ENCODE measurements at places on chromosomes 2 and 18.

- no peaks in the 10 kb centered on the region for H3K36me3 ChIP-seq
- no peak overlapping the region for H3K4me3 ChIP-seq
- DNase-seq, result no peak
- no peak overlapping the region for H3K27ac ChIP-seq
Observed at GRCh38 chr18:70256184-70256583, 32.7 kb upstream of the SOCS6 start.

DNA sequence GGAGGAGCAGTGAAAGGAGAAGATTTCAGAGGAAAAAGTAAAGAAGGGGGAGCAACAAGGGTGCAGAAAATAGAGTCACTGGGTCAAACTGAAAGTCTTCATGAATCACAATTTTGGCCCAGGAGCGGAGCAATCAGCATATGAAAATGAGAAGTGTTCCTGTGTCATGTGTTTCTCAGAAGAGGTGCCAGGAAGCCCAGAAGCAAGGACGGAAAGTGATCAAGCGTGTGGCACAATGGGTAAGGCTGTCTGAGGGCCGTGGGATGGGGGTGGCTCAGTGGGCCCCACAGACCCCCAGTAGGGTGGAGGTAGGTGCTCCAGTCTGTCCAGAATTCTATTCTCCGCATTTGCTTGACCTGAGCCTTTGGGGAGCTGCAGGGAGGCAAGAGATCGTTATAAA lies 44.2 kb downstream of the SP140 start:
- H3K4me1 ChIP-seq, result no peaks in the 10 kb centered on the region
- DNase-seq, result no peak
- H3K27ac ChIP-seq, result no peak overlapping the region
- no peaks in the 10 kb centered on the region for H3K27me3 ChIP-seq
- no peak overlapping the region for H3K4me3 ChIP-seq
- peaks cover 33% of the 10 kb centered on the region for H3K36me3 ChIP-seq

DNA sequence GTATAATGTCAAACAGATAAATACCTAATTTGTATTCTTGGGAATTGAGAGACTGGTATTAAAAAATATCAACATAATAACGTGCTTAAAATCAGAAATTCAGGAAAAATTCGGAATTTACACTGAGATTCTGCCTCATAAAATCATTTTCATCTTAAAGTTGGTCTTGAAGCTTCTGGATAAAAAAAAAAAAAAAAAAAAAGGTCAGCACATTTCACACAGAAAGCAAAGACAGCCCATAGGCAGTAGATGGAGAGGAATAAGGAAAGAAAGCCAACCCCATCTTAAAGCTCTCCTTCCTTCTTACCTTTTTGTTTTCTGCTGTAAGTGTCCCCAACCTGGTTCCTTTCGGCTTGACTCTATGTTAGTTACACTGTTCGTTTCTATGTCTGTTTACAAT lies 41.5 kb upstream of the ALK start:
- H3K27me3 ChIP-seq, result no peaks in the 10 kb centered on the region
- no peaks in the 10 kb centered on the region for H3K36me3 ChIP-seq

- no peaks in the 10 kb centered on the region for H3K36me3 ChIP-seq
- no peak overlapping the region for H3K4me3 ChIP-seq
- no peaks in the 10 kb centered on the region for H3K4me1 ChIP-seq
- DNase-seq, result no peak
- H3K27ac ChIP-seq, result no peak overlapping the region
Observed at GRCh38 chr2:38486213-38487026, 109.3 kb upstream of the ATL2 start.

- H3K36me3 ChIP-seq, result no peaks in the 10 kb centered on the region
- H3K27ac ChIP-seq, result no peak overlapping the region
- no peaks in the 10 kb centered on the region for H3K4me1 ChIP-seq
- DNase-seq, result no peak
Observed at GRCh38 chr2:83703598-83703997, 755.5 kb downstream of the SUCLG1 start.

DNA sequence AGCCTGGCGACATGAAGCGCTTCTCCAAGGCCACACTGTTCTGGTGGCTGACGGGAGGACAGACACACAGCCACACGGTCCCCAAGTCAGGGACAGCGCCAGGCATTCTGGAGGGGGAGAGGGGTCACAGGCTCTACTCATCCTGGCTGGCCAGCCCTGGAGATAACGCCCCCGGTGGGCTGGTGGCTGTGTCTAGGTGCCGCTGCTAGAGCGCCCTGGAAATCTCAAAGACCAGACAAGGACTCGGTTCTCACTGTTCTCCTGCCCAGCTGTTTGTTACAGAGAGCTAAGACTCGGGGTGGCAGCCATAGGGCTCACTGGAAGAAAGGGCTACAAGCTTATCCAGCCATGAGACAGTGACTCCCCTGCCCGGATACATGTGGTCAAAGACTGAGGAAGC lies 72.0 kb downstream of the KCNF1 start:
- no peaks in the 10 kb centered on the region for H3K27me3 ChIP-seq
- H3K36me3 ChIP-seq, result no peaks in the 10 kb centered on the region
- H3K4me1 ChIP-seq, result no peaks in the 10 kb centered on the region
- H3K4me3 ChIP-seq, result no peak overlapping the region
- no peak overlapping the region for H3K27ac ChIP-seq
- no peak for DNase-seq

GRCh38 chr2:52128081-52128480 lies 1096.1 kb upstream of the NRXN1 start:
- H3K27ac ChIP-seq, result no peak overlapping the region
- no peaks in the 10 kb centered on the region for H3K27me3 ChIP-seq
- no peak for DNase-seq
- no peaks in the 10 kb centered on the region for H3K36me3 ChIP-seq

GRCh38 chr2:61338447-61338846 lies 132.4 kb downstream of the USP34 start:
- no peaks in the 10 kb centered on the region for H3K4me1 ChIP-seq
- no peak for DNase-seq
- H3K36me3 ChIP-seq, result peaks cover 19% of the 10 kb centered on the region
- no peak overlapping the region for H3K4me3 ChIP-seq
- H3K27me3 ChIP-seq, result no peaks in the 10 kb centered on the region
